RWPE1 (cell line): ENCODE measurements at places on chromosomes 7 and 10.

DNA sequence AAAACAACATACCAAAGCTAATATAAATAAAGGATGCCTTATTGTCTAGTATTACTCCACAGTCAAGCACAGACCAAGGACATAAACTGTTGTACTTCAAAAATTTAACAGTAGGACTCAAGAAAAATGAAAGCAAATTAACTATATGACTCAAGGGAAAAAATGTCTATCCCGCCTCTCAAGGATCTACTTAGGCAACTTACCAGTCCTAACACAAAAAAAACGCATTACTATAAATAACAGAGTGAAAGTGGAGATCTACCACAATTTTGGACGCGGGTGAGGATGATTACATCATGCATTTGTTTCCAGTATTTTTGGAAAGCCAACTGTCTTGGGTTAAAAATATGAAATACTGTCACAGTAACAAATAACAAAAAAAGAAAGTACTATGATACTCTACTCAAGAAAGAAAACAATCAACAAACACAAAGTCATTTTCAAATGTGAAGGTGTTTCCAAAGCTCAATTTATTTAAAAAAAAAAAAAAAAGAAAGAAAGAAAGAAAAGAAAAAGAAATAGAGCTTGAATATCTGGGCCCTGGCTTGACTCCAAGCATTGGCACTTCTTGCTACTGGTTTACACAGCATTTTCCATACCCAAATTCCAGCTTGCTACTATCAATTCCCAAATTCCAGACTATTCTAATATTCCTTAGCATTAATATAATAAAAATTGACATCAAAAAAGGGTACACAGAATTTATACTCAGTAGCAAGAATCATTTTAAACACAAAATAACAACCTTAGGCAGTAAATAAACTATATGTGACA, 99.4 kb downstream of the RSU1 start:
- DNase-seq = no peak

- DNase-seq = no peak
Measured at GRCh38 chr7:145016068-145016467, 180.2 kb upstream of the TPK1 start.

GRCh38 chr7:30469303-30469702, 9.3 kb downstream of the NOD1 start:
- peak; percentile 51 for DNase-seq

DNA sequence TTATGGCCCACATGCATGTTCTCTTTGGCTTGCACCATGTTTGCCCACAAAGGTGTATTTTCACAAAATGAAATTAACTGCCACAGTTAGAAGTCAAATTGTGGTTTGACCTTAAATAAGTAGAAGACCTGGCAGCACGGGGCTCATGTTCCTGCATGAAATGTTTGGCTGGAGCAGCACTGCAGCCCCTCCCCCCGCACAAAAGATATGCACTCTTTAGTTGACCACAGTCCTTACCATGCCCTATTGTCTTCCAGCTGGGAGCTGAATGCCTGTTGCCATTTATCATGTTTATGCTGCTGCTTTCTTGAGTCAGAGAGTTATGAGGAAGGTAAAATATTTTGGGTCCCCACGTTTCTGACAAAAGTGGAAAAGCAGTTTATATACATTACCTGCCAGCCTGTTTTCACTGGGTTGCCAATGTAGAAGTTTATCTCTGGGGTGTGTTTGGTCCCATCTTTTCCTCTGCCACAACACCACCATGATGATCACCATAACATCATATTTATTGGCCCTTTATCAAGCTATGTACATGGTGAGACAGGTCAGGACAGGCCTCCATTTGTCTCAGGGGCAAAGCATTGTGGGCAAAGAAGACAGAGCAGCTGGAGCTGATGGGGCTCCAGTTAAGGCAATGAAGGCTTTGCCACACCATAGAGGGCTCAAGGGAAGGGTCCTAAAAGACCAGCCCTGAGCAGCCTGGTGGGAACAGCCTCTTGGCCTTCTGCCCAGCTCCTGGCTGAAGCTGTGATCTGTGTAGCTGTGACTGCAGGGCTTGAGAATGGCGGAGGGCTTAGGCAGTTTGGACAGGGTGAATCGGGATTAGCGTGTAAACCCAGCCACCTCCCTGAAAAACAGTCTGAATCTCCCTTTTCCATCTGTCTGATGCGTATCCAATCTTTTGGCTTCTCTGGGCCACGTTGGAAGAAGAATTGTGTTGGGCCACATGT, 5.4 kb downstream of the PRF1 start:
- peak; percentile 34 for DNase-seq

- DNase-seq = peak; percentile 88
Measured at GRCh38 chr10:5546891-5547680, 22.3 kb downstream of the CALML3 start.

DNA sequence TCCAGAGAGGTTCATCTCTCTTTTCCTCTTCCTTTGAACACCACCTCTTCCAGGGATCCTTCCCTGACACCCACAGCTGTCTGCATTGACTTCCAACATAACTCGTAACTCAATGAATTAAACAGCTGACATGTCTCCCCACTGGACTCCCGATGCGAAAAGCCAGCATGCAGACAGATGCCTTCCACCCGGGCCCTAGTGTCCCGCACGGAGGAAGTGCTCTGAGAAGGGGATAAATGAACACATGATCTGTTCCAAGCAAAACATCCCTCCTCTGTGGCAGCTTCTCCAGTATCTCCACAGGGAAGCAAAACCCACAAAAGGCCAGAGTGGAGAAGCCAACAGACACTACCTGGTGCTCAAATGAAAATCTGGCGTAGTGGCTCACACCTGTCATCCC, 28.3 kb downstream of the OGDHL start:
- no peak for DNase-seq

DNA sequence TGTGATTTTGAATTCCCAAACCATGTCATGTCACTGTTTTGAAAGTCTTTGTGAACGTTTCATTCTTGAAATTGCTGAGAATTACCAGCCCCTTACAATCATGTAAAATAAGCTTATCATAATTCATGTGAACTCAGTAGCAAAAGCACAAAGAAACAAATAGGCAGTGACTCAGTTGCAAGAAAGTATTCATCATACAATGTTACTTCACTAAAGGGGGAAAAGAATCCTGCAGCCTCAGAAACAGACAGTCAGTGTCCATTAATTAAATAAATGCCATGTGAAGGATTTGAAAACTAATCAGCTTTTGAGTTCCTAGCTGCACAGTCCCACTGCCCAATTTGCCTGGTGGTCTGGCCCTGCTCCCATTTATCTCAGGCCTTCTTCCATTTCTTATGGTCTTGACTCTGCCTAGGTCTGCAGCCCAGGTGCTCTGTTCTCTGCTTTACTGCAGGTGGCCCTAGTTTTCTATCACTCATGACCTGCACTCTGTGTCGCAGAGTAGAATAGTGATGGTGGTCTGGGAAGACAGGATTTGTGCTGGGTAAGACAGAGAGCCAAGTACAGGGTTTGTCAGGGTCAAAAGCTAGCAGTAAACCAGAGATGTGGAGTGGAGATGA, 99.7 kb downstream of the PLCE1 start:
- no peak for DNase-seq

DNA sequence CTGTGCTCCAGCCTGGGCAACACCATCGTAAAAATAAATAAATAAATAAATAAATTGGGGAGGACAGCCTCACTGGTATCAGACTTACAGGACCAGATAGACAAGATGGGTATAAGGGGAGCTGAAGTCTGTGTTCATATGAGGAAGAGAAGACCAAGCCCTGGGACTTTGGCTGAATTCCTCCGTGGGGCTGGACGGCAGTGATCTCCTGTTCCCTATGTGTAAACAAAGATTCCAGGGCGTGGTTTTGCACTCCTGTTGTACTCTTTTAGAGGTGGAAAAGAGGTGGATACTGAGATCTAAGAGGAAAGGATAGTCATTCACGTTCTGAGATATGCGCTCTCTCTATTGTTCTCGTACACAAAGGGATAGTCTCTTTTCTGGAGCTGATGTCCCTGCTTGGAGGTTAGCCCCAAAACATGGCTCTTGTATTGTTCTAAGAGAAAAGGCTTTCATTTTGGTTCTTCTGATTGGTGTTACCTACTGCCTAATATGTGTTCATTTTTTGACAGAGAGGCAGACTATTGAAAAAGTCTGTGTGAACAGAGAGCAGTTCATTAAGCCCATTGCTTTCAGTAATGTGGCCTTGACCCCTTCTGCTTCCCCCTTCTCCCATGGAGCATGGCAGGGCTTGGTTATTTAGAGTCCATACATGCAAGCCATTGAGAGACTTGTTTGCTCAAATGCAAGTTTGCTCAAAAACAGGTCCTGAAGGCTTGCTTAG, 12.3 kb downstream of the KCTD7 start:
- no peak for DNase-seq

- no peak for DNase-seq
Measured at GRCh38 chr10:21688870-21689269, 154.8 kb downstream of the MLLT10 start.

GRCh38 chr7:48041653-48041970, 6.3 kb downstream of the C7orf57 start:
- DNase-seq = peak; percentile 44

DNA sequence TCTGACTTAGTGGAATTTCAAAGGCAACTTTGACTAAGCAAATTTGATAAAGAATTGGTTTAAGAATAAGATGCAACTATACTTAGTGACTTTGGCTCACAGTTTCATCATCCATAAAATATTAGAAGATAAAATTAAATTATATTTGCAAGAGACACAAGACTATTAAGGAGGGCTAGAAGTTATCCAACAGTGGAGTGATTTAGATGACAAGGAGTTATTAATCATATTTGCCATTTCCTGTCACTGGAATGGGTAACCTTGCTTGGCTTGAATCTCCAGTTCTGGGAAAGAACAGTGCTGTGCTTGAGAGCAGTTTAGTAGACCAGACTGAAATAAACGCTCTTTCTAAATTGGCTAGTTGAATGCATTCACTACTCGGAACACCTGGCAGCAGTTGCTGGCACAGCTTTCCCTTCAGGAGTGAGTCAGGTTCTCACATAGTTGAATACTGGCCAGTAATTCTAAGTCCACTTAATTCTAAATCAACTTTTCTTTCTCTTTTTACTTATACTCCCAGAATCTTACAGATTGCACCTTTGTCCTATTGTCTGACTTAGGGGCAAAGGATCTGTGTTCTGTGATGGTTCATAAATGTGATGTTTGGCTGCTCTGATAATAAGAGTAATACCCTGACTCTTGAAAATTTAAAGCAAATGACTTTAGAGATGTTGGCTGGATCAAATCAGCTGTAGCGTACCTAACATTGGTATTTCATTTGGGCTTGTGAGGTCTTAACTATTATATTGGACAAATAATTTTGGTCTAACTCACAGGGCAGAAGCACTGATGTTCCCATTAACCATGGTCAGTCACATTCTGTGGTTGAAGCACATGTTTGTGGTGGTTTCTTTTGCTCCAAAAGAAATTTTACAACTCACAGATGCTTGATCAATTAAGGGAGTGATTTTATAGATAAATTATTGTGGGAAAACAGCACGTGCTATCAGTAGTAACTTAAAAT, 16.6 kb downstream of the STMP1 start:
- DNase-seq = peak; percentile 63

GRCh38 chr7:27160145-27160545, 3.7 kb upstream of the HOXA7 start:
- no peak for DNase-seq

- no peak for DNase-seq
Measured at GRCh38 chr7:132419542-132419941, 156.7 kb downstream of the PLXNA4 start.

DNA sequence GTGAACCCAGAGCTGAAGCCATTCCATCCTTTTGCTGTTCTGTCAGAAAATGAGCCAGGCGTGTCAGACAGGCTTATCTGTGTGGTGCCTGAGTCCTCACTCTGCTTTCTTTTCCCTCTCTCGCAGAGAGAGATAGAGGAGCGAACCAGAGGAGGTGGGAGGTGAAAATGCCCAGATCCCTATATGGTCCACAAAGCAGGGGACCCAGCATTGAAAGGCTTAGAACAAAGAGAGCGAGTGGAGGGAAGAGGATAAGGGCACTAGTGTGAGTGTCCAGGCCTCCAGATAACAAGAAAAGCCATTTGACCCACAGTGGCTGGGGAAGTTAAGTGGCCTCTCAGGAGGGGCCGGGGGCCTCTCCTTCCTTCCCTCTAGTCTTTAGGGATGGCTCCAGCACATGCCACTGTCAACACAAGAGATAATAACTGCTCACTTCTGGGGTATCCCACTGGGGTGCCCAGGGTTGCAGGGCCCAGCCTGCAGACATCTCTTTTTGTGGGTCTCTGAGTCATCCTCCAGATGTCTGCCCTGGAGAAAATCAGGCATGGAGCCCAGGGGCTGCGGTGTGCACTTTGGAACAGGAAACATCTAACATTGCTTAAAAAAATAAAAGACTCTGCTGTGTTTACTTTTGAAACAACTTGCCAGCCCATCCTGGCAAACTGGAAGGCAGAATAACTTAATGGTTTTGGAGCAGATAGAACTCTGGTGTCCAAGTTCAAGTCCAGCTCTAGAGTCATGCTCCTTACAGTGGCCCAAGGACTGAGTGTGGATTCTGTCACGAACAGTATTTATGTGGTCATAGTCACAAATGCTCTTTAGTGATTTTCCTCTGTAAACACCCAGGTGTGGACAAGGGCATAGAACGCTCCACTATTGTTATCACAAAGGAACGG, 189.5 kb downstream of the CXCL12 start:
- DNase-seq = peak; percentile 24

DNA sequence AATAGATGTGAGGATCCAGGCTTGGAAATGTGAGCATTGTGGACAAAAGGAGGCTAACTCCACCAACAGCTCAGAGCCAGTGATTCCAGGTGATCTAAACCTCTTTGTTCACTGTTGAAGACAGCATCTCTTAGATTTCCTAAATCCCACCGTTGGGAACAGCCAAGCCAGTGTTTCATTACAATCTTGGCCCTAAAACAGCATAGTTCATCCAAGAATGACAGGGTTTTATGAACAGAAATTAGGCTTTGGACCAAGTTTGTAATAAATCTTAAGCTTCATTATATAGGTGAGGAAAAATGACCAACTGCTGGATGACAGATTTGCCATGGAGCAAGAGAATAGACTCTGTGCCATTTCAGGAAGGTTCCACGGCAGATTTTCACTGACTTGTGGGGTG, 65.8 kb downstream of the MTURN start:
- DNase-seq = no peak

- DNase-seq = no peak
Measured at GRCh38 chr10:123016228-123016627, 7.4 kb downstream of the ACADSB start.

GRCh38 chr10:13087986-13088618, 11.9 kb upstream of the OPTN start:
- DNase-seq = peak; percentile 58

GRCh38 chr7:109751241-109751640, 1181.6 kb downstream of the DNAJB9 start:
- DNase-seq = peak; percentile 10

GRCh38 chr10:96651998-96652431, 65.2 kb upstream of the TM9SF3 start:
- no peak for DNase-seq

DNA sequence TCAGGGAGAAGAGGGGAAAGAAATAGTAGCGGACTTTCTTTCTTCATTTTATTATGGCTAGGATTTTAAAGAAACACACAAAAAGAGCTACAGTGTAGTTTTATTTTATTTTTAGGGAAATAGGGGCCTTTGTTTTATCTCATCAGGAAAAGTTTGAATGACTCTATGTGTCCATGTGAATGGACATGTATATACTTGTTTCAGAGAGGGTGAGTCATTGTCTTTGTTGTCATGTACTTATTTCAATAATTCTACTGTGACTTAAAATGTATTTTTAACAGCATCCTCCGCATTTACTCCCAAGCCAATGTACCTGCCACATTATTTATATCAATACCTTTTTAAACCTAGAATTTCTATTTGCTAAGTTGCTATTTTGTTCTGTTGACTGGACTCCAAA, 569.5 kb downstream of the SORCS3 start:
- peak; percentile 13 for DNase-seq
